Inflammatory macrophage treated with lipopolysaccharide for 4 hours (primary cell): ENCODE measurements at places on chromosomes 5 and 9.
A peak's percentile ranks its signal among the peaks of the same experiment; 100 is the strongest.

DNA sequence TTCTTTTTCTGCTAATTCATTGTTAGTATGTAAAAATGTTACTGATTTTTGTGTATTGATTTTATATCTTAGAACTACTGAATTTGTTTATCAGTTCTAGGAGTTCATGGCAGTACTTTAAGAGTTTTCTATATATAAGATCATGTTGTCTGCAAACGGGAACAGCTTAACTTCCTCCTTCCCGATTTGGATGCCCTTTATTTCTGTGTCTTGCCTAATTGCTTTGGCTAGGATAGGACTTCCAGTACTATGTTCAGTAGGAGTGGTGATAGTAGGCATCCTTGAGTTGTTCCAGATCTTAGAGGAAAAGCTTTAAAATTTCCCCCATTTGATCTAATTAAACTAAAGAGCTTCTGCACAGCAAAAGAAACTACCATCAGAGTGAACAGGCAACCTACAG lies 20.1 kb downstream of the RCL1 start:
- peak; percentile 51 for DNase-seq

- DNase-seq: no peak
Measured at GRCh38 chr5:42590566-42590965, 166.1 kb upstream of the CCDC152 start.

DNA sequence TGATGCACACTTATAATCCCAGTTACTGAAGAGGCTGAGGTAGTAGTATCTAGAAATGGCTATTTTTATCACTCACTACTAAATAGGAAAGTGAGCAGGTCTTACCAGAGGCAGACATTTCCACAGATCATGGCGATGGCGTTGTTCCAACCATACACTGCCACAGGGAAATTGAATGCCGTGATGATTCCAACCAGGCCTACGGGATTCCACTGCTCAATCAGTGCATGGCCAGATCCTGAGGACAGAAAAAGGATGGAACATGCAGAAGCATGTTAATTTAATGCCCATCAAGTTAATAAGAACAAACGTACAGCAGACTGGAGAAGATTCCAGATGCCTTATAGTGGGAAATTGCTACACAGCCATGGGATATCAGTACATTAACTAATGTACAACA lies 18.0 kb downstream of the ALDH7A1 start:
- DNase-seq: no peak

- DNase-seq: no peak
Measured at GRCh38 chr5:111232311-111233051, 8.3 kb downstream of the CAMK4 start.

- DNase-seq: no peak
Measured at GRCh38 chr5:160357861-160358411, 12.5 kb downstream of the C1QTNF2 start.

GRCh38 chr5:167900340-167900935 lies 391.0 kb upstream of the WWC1 start:
- no peak for DNase-seq

DNA sequence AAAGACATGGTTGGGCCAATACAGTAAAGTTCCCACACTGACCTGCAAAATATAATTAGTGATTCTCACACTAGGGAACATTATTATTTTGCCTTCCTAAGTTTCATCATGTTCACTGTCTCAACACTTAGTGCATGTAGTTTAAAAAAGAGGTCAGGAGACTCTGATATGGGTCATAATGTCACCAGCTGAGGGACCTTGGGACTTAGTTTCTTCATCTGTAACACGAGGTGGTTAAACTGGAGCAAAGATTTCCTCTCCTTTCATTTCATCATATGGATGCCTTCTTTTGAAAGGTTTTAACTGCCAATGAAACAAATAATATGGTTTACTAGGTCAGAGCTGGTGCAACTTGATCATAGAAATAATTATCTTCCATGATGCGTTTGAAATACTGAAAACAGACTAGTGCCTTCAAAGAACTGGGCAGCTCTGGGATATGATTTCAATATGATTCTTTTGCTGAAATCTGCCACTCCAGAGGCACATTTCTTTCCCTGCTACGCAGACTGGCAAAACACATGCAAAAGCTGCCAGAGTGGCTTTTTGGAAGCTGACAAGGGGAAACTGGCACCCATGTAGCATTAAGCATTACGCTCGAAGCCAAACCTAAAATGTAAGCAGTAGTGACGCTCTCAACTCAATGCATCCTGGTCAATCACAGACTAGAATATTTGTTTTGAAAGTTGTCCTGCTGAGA lies 20.8 kb downstream of the RETREG1 start:
- DNase-seq: peak; percentile 76

DNA sequence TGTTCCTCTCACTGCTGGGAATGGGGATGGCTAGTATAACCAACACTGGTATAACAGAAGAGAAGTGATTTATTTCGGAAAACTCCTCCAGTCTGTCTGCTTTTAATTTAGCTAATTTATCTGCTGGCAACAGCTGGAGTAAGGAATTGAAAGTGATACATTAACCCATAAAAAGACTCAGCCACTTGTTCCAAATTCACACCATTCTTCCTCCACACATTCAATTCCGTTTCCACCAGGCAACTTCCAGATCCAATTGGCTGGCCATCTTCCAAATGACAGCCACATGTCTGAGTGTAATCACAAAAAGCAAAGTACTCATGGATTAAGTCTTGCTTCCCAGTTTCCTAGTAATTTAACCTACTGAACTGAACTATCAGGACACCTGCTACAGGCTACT lies 77.1 kb upstream of the RETREG1 start:
- no peak for DNase-seq

GRCh38 chr9:2269778-2270177 lies 254.6 kb downstream of the SMARCA2 start:
- no peak for DNase-seq

DNA sequence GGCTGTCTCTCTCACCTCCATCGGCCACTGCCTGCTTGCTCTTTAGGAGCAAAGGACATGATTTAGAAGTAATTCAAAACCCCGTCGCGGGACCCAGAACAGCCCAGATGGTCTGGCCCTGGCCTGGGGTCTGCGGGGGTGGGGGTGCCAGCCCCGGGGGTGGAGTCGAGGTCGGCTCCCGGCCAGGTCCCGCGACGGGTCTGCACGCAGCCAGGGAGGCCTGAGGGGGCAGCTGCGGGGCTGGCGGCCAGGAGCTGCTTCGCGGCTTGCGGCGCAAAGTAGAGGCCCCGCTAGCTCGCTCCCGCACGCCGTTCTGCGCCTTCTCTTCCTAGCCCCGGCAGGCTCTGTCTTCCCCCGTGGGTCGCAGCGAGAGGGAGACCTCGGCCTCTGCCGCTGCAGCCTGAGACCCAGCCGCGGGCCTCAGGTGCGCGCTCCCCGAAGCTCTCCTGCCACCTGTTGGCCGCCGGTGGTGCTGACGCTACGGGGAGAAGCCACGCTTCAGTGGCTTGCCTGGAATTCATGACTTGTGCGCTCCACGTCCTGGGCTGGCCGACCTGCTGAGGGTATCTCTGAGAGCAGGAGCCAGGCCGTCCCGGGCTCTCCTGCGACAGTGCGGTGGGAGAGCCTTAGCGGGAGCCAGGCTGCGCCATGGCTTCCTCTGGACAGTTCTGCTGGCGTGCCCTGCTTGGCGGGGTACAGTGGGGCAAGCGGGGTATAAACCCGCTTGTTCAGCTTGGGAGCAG lies 157.2 kb upstream of the PITX1 start:
- DNase-seq: peak; percentile 59

DNA sequence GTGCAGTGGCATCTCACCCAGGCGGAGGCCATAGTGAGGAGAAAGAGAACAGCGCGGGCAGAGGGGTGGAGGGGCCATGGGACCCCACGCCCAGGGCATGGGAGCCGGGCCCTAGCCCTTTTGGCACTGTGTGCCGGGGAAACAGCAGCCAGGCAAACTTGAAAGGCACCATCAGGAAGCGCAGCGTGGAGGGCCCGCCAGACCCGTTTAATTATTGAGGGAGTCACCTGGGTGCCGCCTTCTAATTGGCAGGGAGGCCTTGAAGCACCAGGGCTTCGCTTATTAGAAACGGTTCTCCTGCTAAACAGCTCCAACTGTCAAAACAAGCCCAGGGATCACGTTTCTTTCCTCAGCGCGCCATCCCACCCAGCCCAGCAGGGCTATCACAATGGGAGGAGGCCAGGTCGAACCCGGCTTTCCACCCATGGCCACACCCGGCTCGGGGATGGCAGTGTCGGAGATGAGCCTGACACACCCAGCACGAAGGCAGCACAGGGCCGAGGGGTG lies 104.6 kb upstream of the SARDH start:
- DNase-seq: no peak
